Tibial artery (tissue), 4 donors: ENCODE measurements at places on chromosomes 13 and 19.
A peak's percentile ranks its signal among the peaks of the same experiment; 100 is the strongest.

GRCh38 chr19:34734537-34735103 lies 577 bp downstream of the ZNF181 start:
- no peak for DNase-seq

- DNase-seq, result no peak
Measured at GRCh38 chr19:33204136-33204973, 10.2 kb downstream of the LRP3 start.

DNA sequence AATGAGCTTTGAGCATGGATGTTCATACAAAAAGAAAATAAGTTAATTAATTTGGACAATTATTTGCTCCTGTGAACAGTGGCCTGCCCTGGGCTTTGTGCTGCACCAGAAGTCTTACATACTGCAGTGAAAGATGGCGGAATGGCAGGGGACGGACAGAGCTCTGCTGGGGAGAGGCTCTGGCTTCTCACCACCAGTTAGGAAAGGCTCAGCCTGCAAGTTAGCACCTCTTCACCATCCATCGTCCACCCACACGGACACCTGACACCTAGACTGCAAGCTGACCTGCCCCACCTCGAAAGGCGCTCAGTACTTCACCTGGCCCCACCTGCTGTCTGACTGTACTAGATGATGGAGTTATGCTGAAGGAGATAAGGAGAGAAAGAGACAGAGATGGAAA lies 203.9 kb upstream of the IRS2 start:
- no peak for DNase-seq

GRCh38 chr19:45629704-45630103 lies 9.5 kb downstream of the EML2 start:
- no peak for DNase-seq

- DNase-seq, result no peak
Measured at GRCh38 chr13:27104606-27105005, 67.0 kb downstream of the USP12 start.

GRCh38 chr19:21321996-21322395 lies 7.2 kb downstream of the ZNF708 start:
- DNase-seq, result no peak

GRCh38 chr13:28138756-28139470 lies 568 bp downstream of the PAN3 start:
- peak; percentile 84 for DNase-seq

GRCh38 chr13:94480672-94481145 lies 1.2 kb upstream of the DCT start:
- DNase-seq, result no peak

GRCh38 chr13:68927387-68928026 lies 1180.1 kb upstream of the ATXN8OS start:
- DNase-seq, result no peak

GRCh38 chr13:60396783-60397703 lies at the start of gene TDRD3:
TSS of gene TDRD3 (plus strand) at chr13:60397220. CDS start at chr13:60397365, 145 bp downstream.
- DNase-seq, result peak; percentile 80

DNA sequence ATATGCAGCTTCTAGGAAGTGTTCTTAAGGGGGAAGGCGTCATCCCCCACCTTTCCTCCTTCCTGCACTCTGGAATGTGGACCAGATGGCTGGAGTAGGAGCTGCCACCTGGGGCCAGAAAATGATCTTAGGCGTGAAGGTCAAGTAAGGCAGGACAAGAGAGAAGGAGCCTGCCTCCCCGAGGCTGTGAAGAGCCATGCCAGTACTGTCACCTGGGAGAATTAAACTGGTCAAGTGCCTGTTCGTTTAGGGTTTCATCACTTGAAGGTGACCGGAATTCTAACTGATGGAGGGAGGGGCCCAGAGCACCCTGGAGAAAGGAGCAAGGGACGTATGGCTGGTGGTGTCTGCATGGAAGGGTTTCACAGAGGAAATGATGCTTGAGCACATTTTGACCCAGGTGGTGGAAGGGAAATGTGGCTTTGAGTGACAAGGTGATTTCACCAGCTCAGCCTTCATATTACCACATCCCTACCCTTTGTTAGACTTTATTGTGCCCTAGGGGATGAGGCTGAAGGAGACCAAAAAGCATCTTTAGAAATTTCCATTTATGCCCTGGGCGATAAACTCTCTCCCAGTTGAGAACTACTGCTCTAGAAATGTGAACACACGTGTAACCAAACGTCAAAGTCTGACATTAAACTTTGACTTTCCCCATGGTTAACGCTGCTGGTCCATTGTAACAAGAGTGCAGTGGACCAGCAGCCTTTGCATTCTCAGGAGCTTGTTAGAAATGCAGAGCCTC lies 37.5 kb downstream of the PPP2R1A start:
- DNase-seq, result no peak

GRCh38 chr13:85108356-85108755 lies 690.9 kb downstream of the SLITRK6 start:
- no peak for DNase-seq

DNA sequence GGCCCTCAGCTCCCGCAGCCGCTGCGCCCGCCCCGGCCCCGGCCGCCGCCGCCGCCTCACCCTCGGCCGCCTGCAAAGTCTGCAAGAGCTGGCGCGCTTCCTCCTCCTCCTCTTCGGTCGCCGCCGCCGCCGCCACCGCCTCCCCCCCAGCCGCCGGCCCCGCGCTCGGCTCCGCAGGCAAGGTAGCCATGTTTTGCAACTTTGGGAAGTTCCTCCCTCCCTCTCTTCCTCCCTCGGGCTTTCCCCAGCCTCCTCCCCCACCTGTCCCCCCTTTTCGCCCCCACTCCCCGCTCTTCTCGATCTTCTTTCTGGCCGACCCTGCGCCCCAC lies 433 bp downstream of the SIX5 start:
- no peak for DNase-seq

DNA sequence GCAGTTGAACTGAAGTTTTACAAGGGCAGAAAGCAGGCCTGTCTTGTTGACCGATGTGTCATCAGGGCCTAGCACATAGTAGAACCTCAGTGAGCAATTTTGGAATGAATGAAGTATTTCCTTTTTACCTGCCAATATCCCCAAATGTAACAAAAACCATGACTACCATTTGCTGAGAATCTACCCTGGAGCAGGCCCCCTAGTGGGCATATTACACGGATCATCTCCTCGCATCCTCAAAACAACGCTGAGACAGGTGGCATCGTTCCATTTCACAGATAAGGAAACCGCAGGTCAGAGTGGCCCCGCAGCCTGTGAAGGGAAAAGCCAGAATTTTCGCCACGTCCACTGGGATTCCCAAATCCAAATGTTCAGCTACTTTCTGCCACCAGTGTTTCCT lies 77.9 kb downstream of the CACNA1A start:
- no peak for DNase-seq

- no peak for DNase-seq
Measured at GRCh38 chr13:36862722-36863121, 43.7 kb downstream of the RFXAP start.

DNA sequence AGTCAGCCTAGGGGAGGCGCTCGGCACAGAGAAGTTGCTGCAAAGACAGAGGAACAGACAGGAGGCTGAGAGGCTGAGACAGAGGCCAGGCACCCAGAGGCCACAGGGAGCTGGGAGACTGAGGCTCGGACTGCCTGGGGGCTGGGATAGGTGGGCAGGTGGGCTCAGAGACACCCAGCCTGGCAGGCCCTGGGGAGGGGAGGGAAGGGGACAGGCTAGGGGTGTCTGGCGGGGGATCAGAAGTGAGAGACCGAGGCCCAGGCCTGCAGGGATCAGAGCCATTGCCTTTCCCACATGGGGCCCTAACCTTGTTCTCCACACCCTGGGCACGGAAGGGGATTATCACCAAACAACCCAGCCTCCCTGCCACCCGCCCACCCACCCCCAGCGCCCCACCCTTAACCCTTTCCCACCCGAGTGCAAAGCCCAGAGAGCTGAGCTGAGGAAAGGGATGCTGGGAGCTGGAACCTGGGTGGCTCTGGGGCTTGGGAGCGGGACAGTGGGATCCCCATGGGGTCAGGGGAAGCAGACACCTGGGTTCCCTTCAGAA lies 1.3 kb downstream of the NTN5 start:
- no peak for DNase-seq

DNA sequence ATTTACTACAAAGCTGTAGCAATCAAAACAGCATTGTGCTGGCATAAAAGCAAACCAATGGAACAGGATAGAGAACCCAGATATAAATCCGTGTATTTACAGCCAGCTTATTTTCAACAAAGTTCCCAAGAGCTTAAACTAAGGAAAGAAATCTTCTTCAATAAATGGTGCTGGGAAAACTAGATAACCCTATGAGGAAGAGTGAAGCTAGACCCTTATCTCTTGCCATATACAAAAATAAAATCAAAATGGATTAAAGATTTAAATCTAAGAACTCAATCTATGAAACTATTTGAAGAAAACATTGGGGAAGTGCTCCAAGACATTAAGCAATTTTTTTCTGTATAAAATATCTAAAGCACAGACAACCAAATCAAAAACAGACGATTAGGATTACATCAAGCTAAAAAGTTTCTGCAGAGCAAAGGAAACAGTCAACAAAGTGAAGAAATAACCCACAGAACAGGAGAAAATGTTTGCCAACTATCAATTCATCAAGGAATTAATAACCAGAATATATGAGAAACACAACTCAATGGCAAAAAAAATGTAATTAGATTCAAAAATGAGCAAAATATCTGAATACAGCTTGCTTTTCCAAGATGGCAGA lies 480.7 kb downstream of the LMO7 start:
- no peak for DNase-seq

DNA sequence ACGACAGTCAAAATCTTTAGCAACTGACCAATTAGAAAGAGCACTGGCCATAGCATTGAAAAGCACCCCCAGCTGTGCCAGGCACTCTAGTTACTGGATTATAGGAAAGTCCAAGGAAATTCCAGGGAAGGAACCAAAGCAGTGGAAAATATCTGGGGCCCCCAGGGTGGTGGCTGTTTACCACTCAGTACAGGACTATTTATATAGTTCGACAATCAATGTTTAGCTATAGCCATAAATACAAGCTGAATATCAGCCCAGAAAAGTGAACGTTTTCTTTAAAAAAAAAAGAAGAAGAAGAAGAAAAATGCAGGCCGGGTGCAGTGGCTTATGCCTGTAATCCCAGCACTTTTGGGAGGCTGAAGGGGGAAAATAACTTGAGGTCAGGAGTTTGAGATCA lies 55.2 kb upstream of the UBAC2 start:
- DNase-seq, result no peak

- no peak for DNase-seq
Measured at GRCh38 chr13:26326562-26326961, 72.6 kb downstream of the CDK8 start.

DNA sequence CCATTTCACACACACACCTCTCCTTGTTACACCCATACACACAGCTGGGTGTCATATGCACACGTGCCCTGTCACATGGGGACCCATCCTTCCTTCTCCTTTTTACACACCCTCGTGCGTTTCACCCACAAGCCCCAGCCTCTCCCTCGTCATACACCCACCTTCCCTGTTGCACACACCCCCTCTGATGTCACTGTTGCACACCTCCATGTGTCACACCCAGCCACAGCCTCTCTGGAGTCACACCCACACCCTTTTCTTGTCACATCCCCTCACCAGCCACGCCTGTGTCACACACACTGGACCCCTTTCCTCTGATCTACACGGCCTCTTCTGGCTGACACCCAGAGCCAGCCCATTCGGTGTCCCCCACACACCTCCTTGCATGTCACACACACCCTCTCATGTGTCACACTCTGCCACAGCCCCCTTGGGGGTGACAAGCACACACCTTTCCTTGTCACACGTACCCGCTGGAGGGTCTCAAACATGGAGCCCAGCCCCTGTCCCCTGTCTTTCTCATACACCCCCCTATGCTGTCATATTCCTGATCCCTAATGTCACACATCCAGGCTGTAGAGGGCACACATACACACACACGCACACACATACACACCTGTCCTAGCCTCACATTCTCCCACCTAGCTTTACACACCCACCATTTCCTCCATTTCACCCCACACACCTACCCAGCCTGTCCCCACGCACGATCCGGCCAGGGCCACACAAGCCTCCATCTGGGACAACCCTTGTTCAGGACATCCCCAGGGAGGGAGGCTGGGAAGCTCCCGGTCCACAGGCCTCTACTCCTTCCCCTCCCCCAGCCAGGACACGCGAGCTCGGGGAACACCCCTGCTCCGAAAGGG lies 1.4 kb downstream of the NOVA2 start:
- DNase-seq, result no peak

GRCh38 chr13:71875823-71876222 lies 8.8 kb upstream of the DACH1 start:
- no peak for DNase-seq

DNA sequence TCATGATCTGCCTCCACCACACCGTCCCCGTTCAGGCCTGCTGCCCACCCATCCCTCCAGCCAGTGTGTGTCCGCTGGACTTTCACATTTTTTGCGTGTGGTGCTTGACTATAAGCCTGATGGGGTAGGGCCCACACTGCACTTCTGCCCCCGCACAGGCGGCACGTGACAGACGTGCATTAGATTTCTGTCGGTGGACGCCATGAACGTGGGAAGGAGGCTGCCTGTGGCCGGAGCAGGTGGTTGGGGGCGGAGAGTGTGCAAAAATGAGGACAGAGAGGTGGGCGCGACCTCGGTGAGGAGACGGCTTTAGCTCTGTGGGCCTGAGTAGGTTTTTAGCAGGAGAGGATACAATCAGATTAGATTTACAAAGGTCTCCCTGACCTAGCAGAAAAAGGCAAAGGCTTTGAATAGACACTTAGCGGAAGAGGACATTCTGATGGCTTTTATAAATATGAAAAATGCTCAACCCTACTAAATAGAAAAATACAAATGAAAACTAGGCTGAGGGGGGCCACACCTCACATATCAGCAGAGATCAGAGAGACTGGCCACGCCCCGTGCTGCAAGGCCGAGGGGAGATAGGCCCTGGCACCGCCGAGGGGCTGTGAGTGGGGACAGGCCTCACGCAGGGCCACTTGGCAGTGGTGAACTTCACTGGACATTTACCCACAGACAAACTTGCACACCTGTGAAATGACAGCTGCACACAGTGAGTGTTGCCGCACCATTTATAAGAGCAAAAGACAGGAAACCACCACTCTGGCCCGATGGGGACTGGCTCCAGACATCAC lies 25.4 kb downstream of the PAK4 start:
- DNase-seq, result no peak

GRCh38 chr19:48844472-48844871 lies 8.2 kb upstream of the HSD17B14 start:
- no peak for DNase-seq

DNA sequence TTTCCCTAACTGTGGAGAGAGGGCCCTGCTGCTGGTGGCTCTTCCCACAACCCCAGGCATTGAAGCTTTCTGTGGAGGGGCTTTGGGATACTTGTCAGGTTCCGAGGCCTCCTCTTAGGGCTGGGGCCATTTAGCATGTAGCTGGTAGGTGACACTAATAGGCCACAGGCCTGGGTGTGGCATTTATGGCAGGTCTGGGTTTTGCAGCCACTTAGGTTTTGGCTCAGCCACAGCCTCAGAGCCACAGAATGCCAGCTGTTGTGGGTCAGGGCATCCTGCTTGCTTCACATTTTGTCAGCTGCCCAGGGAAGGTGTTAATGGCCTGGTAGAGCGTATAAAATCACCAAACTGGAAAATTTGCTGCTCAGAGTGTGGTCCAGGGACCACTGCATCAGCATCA lies 15.7 kb downstream of the FAM124A start:
- DNase-seq, result no peak

DNA sequence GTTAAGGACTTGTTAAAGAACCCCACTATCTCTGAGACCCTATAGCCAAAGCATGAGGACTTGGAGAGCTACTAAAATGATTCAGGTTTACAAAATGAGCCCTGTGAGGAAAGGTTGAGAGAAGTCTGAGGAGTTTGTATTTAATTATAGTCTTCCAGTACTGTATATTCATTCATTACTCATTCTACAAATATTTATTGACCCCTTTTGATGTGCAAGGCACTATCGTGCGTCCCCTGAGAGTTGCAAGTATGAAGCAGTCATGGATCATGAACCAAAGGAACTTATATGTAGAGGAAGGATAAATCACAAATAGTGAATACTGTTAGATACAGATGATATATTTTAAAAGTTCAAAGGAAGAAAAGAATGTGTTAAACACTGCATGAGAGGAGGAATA lies 84.4 kb downstream of the DNAJC15 start:
- DNase-seq, result no peak
